ENCODE measurements at places on chromosomes 11 and 22.

- DNase-seq: no peak
Observed at GRCh38 chr22:31477329-31477728, 12.3 kb downstream of the EIF4ENIF1 start.

DNA sequence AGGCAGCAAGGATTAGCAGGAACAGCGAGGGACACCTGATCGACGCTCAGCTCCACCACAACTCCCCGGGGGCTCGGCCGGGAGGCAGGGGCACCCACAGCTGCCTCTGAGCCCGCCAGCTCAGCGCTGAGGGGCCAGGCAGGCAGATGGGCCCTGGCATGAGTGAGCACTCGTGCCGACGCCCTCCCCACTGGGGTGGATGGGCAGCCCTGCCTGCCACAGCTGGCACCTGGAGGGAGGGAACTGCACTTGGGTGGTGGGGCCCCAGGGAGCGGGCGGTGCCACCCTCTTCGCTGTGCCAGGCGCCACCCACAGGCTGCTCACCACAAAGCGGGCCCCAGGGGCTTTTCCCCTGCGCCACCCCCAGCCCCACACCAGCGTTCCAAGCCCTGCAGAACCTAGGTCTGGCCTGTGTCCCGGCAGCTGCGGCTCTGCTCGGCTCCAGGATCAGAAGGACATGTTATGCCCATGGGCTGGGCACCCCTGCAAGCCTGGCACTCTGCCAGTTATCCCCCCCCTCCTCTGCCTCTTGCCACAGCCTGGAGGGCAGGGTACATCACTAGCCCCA is 28.8 kb downstream of the WNT7B start:
- DNase-seq: no peak

DNA sequence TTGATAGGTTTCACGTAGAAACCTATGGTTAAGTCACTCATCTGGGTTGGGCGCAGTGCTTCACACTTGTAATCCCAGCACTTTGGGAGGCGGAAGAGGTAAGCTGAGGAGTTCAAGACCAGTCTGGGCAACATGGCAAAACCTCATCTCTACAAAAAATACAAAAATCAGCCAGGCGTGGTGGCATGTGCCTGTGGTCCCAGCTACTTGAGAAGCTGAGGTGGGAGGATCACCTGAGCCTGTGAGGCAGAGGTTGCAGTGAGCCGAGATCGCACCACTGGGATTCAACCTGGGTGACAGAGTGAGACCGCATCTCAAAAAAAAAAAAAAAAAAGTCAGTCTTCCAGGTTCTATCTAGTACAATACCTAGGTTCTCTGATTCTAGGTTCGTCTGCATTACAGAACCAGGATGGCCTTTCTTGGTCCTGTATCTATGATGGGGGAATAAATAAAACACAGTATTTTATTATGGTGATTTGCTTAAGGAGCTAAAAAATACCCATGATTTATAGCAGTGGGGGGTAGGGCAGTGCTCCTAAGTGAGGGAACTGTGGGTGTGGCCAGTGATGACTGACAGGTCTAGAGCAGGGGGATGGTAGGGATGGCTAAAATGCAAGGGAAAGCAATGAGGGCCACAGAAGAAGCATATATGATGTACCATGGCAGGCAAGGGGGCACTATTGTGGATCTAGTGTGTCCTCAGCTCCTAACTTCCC is 65.5 kb upstream of the NUP160 start:
- DNase-seq: no peak

- no peak for DNase-seq
Observed at GRCh38 chr11:27227736-27228135, 135.3 kb downstream of the CCDC34 start.

DNA sequence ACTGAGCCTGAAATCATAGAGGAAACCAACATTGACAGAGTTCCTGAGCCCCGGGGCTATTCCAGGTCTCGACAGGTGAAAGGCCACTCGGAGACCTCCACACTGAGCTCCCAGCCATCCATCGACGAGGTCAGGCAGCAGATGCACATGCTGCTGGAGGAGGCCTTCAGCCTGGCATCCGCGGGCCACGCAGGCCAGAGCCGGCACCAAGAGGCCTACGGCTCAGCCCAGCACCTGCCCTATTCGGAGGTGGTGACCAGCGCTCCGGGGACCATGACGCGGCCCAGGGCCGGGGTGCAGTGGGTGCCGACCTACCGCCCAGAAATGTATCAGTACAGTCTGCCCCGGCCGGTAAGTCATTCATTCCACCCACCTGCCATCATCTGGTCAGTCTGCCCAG is 54.9 kb downstream of the C11orf91 start:
- DNase-seq: no peak

- no peak for DNase-seq
Observed at GRCh38 chr11:66139817-66140404, 69.8 kb downstream of the PACS1 start.

DNA sequence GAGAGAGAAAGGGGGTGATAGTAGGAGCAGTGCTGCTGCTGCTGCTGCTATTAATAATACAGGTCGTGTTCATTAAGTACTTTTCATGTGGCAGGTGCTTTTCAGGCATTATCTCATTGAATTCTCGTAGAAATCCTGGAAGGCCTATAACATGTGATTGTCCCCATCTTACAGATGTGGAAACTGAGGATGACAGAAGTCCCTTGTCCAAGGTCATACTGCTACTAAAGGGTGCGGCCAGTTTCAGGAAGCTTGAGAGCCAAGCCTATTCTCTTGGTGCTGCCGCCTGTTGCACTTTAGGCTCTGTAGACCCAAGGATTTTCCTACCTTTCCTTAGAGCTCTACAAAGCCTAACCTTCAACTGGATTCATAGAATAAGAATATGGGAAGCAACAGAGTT is 193.3 kb downstream of the DBX1 start:
- DNase-seq: no peak

GRCh38 chr11:101477926-101478325 is 105.9 kb downstream of the TRPC6 start:
- no peak for DNase-seq

DNA sequence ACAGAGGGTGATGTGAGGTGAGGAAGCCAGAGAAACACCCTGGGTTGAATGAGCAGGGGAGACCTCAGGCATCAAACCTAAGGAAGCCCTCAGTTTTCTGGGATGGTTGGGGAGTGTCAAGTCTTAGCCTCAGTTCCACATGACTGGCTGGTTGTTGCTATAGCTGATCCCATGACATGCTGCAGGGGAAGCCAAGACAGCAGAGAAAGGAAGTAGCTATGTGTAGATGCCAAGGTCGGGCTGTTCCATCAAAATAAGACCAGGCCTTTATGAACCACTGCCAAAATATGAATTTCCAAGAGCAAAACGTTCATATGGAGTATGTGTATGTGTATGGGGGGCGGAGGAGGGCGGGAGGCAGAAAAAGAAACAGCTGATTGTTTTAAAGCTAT is 11.6 kb downstream of the CD59 start:
- peak; percentile 73 for DNase-seq

DNA sequence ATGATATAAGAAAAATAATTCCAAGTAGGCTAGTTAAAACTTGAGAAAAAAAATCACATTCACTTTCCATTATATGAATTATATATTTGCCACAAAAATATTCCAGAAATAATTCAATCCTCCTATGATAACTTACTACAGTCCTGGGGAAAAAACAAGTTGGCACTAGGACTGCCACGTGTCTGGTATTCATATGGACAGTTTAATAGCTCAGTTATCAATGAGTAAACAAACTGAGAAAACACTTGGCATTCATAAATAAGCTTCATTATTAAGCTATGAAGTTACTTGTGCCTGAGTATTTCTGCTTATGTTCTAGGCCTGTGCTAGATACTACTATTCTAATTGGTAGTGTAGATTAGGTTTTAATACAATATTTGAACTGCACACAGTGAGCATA is 22.5 kb upstream of the MAML2 start:
- DNase-seq: no peak

DNA sequence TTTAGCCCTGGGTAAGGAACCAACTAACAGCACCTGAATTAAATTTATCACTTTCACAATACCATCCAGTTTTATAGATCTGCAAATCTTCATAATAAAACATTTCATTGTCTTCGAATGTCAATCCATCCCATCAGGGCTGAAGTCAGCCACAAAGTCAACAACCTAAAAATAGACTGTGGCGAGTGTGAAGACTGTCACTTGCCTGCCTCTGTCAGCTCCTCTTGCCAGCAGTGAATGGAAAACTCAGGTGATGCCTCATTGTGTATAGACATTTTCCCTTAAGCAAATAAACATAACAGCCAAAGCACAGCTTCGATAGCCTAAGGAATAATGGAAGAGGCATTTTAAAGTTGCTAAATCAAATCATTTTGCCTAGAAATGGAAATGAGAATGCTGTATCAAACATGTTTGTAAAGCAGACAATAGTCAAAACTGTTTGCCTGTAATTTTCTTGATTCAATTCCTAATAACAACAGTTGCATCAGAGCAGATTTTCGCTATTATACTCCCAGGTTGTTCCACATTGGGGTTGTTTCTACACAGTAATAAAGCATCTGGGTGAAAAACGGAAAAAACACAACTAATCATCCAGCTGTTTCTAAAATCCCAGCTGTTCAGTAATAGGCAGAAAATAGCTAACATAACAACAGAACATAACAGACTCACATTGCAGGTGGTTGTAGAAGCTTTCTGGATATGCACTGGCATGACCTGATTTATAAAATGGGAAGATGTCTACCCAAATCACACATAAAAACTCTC is 15.7 kb downstream of the KCNA4 start:
- no peak for DNase-seq

- DNase-seq: peak; percentile 91
Observed at GRCh38 chr11:59145534-59145933, 2.9 kb downstream of the FAM111A start.

DNA sequence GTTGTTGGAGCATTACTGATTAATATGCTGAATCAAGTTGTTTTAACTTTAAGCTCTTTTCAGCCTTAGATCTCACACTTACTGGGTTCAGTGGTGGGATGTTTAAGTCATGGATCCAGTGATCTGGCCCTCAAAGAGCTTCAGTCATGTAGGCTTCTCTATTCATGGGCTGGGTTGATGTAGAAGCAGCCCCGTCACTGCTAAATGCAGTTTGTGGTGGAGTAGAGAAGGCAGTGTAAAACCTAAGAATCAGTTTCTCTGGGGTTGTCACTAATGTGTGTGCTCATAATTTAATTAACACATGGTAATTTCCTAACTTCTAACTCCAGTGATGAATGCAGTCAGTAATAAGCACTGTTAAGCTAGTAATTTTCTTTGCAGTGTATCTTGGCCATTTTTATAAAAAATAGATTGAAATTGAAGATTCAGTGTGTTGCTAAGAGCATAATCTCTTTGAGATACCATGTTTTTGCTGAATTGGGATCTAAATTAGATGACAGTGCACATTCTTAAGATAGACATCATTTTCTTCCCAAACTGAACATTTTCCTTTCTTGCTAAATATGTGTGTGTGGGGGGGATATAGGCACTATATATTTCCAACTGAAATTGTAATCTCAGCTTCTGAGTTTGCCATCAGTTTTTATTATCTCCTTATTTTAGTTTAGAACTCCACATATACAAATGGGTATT is 9.0 kb downstream of the SPCS2 start:
- DNase-seq: no peak

GRCh38 chr11:16788141-16789062 is 50.0 kb downstream of the C11orf58 start:
- DNase-seq: peak; percentile 62

- DNase-seq: peak; percentile 36
Observed at GRCh38 chr11:102810950-102811660, 13.1 kb upstream of the MMP1 start.

- DNase-seq: no peak
Observed at GRCh38 chr11:79940165-79940564, 499.3 kb upstream of the TENM4 start.

- peak; percentile 76 for DNase-seq
Observed at GRCh38 chr11:124069429-124070401, 28.6 kb upstream of the OR10G7 start.

- no peak for DNase-seq
Observed at GRCh38 chr11:55726715-55727324, 46.4 kb upstream of the OR5D13 start.

GRCh38 chr11:73198677-73199076 is 19.4 kb upstream of the P2RY2 start:
- DNase-seq: peak; percentile 23

- DNase-seq: no peak
Observed at GRCh38 chr22:29806196-29806595, 31.9 kb downstream of the ASCC2 start.

- no peak for DNase-seq
Observed at GRCh38 chr11:12684816-12685215, 10.6 kb downstream of the TEAD1 start.

GRCh38 chr11:2092464-2092910 is 46.7 kb downstream of the IGF2 start:
- DNase-seq: no peak

DNA sequence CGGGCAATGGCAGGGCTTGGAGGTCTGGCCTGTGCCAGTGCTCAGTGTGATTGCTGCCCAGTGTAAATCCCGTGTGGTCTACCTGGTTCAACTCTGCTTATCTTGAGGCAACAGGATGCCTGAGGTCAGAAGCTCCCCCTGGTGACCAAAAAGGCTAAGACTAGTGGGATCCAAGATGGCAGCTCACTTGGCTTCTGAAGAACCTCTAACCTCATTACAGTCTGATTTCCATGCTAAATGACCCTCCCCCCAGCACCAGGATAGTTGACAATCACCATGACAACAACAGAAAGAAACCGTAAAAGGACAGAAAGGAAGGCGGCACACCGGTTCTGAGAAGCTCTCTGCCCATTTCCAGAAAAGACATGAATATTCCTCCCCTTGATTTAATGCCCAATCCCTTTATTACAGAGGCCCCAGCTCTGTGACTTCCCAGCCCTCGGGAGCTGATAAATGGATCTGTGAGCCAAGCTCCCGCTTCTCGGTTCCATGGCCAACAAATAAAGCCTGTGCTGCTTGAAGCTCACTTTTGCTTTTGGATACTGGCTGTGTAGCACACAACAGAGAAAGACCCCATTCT is 398.4 kb downstream of the CTTN start:
- DNase-seq: no peak
